ENCODE measurements at places on chromosomes 12 and 14. TPM values are rescaled to one million over a fixed set of nuclear protein-coding genes. Genes with fewer than 3 reads are reported as not detected.

GRCh38 chr12:110039085-110039807 is 9.1 kb downstream of the C12orf76 start:
- DNase-seq = peak; percentile 84

GRCh38 chr12:118175823-118176447 is 40.0 kb downstream of the PEBP1 start:
- no peak for DNase-seq

DNA sequence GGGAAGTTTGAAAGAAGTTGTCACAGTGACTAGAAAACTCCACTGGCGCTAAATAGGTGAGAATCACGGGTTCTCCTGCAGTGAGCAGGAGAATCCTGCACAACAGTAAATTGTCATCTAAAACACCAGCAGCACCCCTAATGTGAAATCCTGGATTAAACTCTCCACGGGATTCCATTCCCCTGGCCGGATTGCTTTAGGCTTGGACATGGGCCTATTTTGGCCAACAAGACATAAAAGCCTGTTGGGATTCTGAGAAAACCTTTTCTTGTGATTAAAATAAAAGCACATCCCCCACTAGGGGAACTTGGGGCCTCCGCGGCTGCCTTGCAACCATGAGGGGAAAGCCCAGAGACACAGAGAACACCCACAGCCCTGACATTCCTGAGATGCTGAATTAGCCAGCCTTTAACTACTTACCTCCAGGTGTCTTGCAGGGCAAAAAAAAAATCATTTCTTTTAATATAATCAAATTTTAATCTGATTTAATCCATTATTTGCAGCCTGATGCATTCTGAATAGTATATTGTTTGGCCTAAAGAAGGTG is 21.0 kb upstream of the TSPAN11 start:
- DNase-seq = no peak

DNA sequence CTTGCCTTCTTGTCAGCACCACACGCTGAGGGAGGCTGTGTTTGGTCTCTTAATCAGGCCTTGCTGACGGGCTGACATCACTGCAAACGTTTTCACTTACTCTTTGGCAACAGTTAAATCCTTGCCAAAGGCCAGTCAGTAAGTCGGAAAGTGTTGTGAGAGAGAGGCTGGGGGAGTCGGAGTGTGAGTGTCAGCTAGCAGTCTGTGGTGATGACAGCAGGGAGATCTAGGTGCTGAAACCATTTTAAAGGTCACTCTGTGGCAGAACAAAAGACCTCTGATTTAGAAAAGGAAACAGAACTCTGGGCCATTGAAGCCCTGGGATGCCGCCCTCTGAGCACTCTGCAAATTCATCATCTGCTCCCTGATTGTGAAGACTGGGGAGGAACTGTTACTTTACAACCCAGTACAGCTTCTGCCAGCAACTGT is 143.5 kb downstream of the PAX9 start:
- DNase-seq = peak; percentile 67

GRCh38 chr14:50875359-50876070 is 3.7 kb downstream of the ABHD12B start:
- no peak for DNase-seq

Gene RPL6
- total RNA-seq = 3,566 TPM
